ENCODE measurements at places on chromosomes 6 and 20. TPM values are rescaled to one million over a fixed set of nuclear protein-coding genes. Genes with fewer than 3 reads are reported as not detected.

The SAMD3 gene
- total RNA-seq = not detected

The SH3BGRL2 gene
- 3.7 TPM for total RNA-seq

The TCEA2 gene
- total RNA-seq = 15.8 TPM

The LY6G6C gene
- total RNA-seq = not detected

The OPRL1 gene
- 0.67 TPM for total RNA-seq

The CPNE5 gene
- not detected for total RNA-seq

The ZBTB46 gene
- total RNA-seq = 1.2 TPM

The ZNF831 gene
- not detected for total RNA-seq

The PTK6 gene
- total RNA-seq = not detected

The MATN4 gene
- not detected for total RNA-seq

The GSTA4 gene
- 44.2 TPM for total RNA-seq

The BPIFB2 gene
- not detected for total RNA-seq

The TMC2 gene
- total RNA-seq = not detected

The EPHA7 gene
- total RNA-seq = 0.34 TPM

The DEFB112 gene
- not detected for total RNA-seq

The PBOV1 gene
- not detected for total RNA-seq

The BHLHE23 gene
- total RNA-seq = not detected

The RFX6 gene
- not detected for total RNA-seq

The FNDC1 gene
- total RNA-seq = 0.17 TPM

The E2F1 gene
- 19.5 TPM for total RNA-seq

The RAET1E gene
- total RNA-seq = not detected

The TOMM6 gene
- total RNA-seq = 367 TPM
